Activated naive CD8-positive, alpha-beta T cell treated with anti-CD3 and anti-CD28 coated beads, Interleukin-2, amount 10 ng/mL, durations not matched to agents 7 days and 5 days (primary cell): ENCODE measurements at places on chromosomes 7 and 10. TPM values are rescaled to one million over a fixed set of nuclear protein-coding genes. Genes with fewer than 3 reads are reported as not detected.

The VWDE gene
- total RNA-seq: 4.8 TPM

The ZNF92 gene
- total RNA-seq: 25.5 TPM

The TMEM72 gene
- total RNA-seq: not detected

The ARMS2 gene
- not detected for total RNA-seq

The CXCL12 gene
- total RNA-seq: not detected

The SKIDA1 gene
- 0.58 TPM for total RNA-seq

The TDRD1 gene
- 0.20 TPM for total RNA-seq

The TECTB gene
- not detected for total RNA-seq

The PDE1C gene
- not detected for total RNA-seq

The MUC3A gene
- total RNA-seq: not detected

The ITPRID1 gene
- not detected for total RNA-seq

The KLF14 gene
- total RNA-seq: not detected

The NOC3L gene
- 18.3 TPM for total RNA-seq

The PRRT4 gene
- total RNA-seq: 0.28 TPM

The SEPTIN7 gene
- 266 TPM for total RNA-seq

The IRF5 gene
- 8.2 TPM for total RNA-seq

The FEZF1 gene
- not detected for total RNA-seq

The ABCC2 gene
- total RNA-seq: 2.5 TPM

The C10orf71 gene
- total RNA-seq: not detected

The NEUROD6 gene
- total RNA-seq: not detected

The HKDC1 gene
- 0.68 TPM for total RNA-seq

The GHRHR gene
- total RNA-seq: not detected

The PNLIPRP3 gene
- total RNA-seq: not detected

The MORN4 gene
- total RNA-seq: 1.7 TPM

The C10orf143 gene
- 6.0 TPM for total RNA-seq

The OR2A42 gene
- total RNA-seq: not detected

The PIK3AP1 gene
- 5.3 TPM for total RNA-seq

The IKZF5 gene
- total RNA-seq: 20.9 TPM
